T-helper 17 cell (primary cell): ENCODE measurements at places on chromosomes 3 and 15.

DNA sequence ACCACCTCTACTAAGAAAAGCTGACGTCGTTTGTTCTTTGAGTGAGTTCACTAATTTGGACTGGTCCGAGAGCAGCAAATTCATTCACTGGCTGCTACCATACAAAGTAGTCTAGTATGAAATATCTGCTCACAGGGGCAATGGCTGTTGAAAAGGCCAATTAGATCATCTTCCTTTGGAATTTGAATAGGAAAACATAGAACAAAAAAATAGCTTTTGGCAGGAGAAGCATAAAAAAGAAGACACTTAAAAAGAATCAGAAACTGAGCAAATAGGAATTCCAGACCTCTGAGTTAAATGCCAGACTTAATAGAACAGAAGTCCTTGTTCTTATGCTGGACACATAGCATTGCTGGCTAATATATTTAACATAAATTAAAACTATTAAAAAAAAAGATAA, 159.3 kb downstream of the IL1RAP start:
- DNase-seq = no peak

GRCh38 chr3:62007036-62007435, 366.3 kb downstream of the FEZF2 start:
- no peak for DNase-seq

GRCh38 chr3:71397046-71397445, 186.5 kb downstream of the FOXP1 start:
- DNase-seq = no peak

- no peak for DNase-seq
These were observed 637.9 kb downstream of the NLGN1 start for GRCh38 chr3:174035328-174035886.

- no peak for DNase-seq
These were observed 27.2 kb downstream of the PTX3 start for GRCh38 chr3:157463816-157464215.

GRCh38 chr15:68511073-68511991, 67.5 kb upstream of the CORO2B start:
- DNase-seq = no peak

- DNase-seq = no peak
These were observed 33.8 kb upstream of the FURIN start for GRCh38 chr15:90834626-90835025.

- DNase-seq = no peak
These were observed 29.4 kb downstream of the ABCC5 start for GRCh38 chr3:183988216-183988790.

DNA sequence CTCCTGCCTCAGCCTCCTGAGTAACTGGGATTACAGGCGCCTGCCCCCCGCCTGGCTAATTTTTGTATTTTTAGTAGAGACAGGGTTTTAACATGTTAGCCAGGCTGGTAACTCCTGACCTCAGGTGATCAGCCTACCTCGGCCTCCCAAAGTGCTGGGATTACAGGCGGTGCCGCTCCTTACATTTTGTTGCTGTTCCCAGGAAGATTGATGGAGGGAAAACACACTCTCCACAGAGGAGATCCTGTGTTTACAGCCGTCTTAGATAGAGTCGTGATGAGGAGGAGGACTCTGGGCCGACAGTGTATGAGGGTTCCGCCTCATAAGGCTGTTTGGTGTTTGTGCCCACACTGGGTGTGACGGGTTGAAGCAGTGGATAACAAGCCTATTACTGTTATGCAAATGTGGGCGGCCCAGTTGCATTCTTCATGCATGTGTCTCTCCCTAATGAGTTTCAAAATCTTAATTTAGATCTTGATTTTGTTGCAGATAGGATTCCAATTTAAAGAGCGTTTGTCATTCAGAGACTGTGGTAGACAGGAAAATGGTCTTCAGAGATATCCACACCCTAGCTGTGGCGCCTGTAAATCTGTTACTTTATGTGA, 60.0 kb downstream of the APBA2 start:
- DNase-seq = no peak

- peak; percentile 21 for DNase-seq
These were observed 46.8 kb upstream of the SLC6A1 start for GRCh38 chr3:10945683-10946287.

GRCh38 chr3:50164984-50165909, 10.1 kb downstream of the SEMA3F start:
- DNase-seq = no peak

DNA sequence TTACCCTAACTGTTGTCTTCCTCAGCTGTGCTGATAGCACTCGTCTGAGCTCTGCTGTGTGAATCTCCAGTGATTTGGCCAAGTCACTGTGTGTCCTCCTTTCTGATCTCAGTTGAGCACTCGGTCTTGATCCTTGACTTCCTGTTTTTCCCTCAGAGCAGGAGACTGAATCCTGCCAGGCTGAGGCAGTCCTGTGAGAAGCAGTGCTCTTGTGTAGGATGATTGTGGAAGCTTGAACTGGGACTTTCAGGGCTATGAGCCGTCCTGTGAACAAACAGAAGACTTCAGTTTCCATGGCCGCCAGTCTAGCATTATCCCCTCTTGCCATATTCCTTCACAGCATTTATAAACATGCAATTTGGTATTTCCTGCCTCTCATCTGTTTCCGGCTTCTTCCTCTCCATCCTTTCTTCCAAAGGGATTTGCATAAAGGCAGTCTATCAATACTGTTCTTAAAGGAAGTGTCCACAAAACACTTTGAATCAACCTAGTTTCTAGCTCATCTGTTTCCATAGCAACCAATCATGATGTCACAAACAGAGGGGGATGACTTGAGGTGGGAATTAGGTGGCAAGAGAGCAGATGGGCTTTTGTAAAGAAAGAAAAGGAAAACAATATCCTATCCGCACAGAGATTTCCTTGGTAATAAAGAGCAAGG, 237.2 kb downstream of the AGBL1 start:
- DNase-seq = no peak
